Forelimb muscle (tissue), 1 donor: ENCODE measurements at places on chromosomes 13 and 19. TPM values are rescaled to one million over a fixed set of nuclear protein-coding genes. Genes with fewer than 3 reads are reported as not detected.

GRIN3B gene
- 0.13 TPM for polyA plus RNA-seq

CYP2A6 gene
- polyA plus RNA-seq = 0.29 TPM

CALR3 gene
- not detected for polyA plus RNA-seq

CEBPA gene
- 4.4 TPM for polyA plus RNA-seq

CCDC70 gene
- not detected for polyA plus RNA-seq

FBXO27 gene
- polyA plus RNA-seq = 2.2 TPM

OR7C1 gene
- polyA plus RNA-seq = 0.11 TPM

RYR1 gene
- polyA plus RNA-seq = 572 TPM

ZNF223 gene
- 4.7 TPM for polyA plus RNA-seq

FFAR2 gene
- 0.09 TPM for polyA plus RNA-seq

KLK15 gene
- not detected for polyA plus RNA-seq

RNF6 gene
- polyA plus RNA-seq = 35.4 TPM

GRCh38 chr19:3095441-3096191 is 1.5 kb downstream of the GNA11 start:
- DNase-seq = no peak

- no peak for DNase-seq
Observed at GRCh38 chr13:39815345-39816111, 160.1 kb downstream of the COG6 start.

GRCh38 chr13:41751277-41751676 is 209.6 kb downstream of the VWA8 start:
- DNase-seq = peak; percentile 20

- DNase-seq = no peak
Observed at GRCh38 chr13:68509734-68510621, 1279.8 kb upstream of the PCDH9 start.

DNA sequence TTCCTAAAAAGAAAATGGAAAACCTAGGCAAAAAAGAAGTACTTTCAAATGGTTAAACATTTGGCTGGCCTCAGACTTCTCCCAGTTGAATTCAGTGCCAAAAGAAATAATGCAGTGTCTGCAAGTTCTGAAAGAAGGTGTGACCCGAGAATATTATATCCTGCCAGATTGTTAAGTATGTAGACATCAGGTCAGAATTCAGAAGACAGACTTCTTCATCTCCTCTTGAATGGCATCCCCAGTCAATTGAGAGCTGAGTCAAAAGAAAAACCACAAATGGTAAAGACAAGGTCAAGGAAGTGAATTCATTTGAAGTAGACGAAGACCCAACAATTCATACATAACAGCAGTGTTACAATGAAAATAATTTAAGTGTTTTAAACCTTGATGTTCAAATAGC is 194.5 kb downstream of the NBEA start:
- no peak for DNase-seq

GRCh38 chr13:73429701-73430100 is 370.9 kb downstream of the KLF5 start:
- DNase-seq = no peak

GRCh38 chr13:96172066-96172465 is 82.2 kb downstream of the HS6ST3 start:
- DNase-seq = no peak

DNA sequence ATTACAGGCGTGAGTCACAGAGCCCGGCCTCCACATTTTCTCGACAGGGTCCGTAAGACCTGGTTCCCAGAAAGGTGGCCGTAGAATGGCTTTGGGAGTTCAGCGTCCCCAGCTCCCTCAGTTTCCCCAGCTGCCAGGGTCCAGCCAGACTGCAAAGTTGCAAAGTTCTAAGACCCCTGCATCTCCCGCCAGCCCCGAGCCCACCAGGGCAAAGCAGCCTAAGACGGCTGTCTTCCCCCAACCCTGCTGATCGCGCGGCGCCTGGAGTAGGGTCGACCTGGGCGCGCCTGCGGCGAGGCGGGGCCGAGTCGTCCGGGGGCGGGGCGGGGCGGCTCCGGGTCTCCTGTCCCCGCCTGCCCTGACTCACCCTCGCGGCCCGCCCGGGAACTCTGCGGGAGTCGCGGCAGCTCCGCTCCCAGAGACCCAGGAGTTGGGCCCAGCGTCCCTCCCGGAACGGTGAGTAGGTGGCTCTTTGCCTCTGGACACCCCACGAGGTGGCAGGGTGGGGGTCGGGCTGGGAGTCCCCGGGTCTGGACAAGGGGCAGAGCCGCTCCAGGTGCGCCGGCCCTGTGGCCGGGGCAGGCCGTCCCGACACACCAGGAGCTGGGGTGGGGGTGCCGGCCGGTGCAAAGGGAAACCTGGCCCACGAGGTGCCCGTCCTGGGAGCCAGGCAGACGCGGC is at the start of gene LRRC8E:
Gene LRRC8E, plus strand, starts transcription at position 366 of the 681 bp plus-strand sequence. CDS start 7,094 bp downstream, outside the sequence.
- no peak for DNase-seq

DNA sequence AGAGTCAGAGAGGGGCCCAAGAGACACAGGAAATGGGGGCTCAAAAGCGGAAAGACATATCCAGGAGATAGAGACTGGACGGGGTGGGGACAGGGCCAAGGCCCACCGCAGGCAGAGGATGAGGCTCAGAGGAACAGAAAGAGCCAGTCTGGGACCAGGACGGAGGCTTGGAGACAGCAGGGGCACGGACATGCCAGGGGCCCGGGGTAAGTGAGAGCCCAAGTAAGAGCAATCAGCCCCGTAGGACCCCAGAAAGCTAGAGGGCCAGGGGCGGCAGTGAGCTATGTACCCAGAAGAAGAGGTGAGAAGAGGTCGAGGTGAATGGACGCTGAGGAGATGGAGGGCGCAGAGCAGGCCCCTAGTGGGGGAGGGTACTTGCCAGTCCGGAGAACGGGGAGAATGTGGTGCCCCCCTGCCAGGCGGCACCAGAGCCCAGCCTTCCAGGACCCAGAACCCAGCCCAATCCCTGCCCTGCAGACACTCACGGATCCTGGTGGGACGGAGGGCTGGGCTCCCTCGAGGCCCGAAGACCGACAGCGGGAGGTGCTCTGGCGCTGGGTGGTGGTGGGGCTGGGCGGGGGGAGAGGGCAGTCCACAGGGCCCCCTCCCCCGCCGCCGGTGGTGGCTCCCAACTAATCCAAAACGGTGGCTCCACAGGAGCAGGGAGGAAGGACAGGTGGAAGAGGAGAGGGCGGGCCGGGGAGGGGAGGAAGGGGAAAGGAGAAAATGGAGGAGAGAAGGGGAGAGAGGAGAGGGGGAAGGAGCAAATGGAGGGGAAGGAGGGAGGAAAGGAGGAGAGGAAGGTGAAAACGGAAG is 1.0 kb downstream of the GRIK5 start:
- no peak for DNase-seq

GRCh38 chr19:3821156-3821555 is 35.0 kb upstream of the MATK start:
- no peak for DNase-seq

GRCh38 chr13:95087746-95088305 is 213.4 kb downstream of the ABCC4 start:
- no peak for DNase-seq

- DNase-seq = no peak
Observed at GRCh38 chr19:32061315-32061714, 284.1 kb upstream of the ZNF507 start.

DNA sequence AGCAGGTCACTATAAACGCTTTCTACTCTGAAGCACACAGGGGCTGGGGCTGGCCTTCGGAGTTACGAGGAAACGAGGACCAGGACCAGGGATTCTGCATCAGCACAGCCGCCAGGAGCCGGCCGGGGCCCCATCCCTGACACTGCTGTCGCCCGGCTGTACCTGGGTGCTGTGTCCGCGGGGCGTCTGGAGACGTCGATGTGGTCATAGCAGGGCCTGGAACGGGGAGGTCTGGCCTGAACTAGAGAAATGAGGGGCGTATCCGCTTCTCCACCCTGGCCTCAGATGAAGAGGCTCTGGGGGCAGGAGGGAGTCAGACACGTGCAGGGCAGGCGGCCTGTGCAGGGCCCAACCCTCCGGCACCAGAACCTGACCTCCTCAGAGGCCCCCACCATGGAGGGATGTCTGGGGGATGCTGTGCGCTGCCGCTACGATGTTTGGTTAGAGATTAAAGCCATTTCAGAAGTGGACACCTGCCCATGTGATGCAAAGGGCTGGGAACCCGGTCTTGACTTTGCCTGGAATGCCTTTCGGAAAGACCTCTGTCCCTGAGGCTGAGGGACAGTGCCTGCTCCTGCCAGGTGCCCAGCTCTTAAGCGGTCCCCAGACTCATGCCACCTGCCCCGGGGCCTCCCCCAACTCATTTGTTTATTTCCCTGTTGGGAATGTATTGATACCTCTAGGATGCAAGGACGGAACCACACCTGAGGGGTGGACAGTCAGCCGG is 21.4 kb downstream of the GAS6 start:
- DNase-seq = no peak

- DNase-seq = no peak
Observed at GRCh38 chr13:93635616-93636032, 409.0 kb downstream of the GPC6 start.

- no peak for DNase-seq
Observed at GRCh38 chr19:604355-604754, 14.7 kb downstream of the HCN2 start.

DNA sequence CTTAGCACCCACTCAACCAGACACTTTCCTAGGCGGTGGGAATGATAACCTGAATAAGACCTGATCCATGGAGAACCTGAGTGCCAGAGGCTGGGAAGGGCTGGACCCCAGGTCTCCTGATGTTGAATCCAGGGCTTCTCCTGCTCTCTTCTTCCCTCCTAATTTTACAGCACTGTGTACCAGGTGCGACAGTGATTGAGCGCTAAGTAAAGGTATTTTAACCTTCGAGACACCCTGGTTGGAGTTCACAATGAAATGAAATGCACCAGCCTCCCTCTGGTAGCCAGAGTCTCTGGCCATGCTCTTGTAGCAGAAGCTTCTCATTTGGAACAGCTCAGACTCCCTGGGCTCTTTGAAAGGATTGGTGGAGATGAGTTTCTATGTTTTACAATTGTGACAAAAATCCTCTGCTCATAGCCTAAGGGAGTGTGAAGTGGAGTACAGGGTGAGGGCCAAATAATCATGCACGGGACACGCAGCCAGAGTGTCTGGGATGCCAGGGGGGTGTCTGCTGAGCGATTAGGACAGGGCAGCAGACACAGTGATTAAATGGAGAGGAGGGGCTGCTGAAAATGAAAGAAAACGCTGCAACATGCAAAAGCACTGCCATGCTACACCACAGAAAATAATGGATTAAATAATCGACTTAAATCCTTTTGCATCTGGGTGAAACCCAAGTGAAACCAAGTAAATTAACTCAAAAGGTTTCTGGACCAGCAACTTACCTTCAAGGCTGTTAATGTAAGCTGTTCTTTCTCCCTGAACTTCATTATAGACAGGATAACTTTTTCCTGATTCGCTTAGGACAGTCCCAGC is 83.8 kb downstream of the FAM216B start:
- DNase-seq = no peak

- peak; percentile 64 for DNase-seq
Observed at GRCh38 chr13:103883164-103883563, 816.9 kb upstream of the SLC10A2 start.

DNA sequence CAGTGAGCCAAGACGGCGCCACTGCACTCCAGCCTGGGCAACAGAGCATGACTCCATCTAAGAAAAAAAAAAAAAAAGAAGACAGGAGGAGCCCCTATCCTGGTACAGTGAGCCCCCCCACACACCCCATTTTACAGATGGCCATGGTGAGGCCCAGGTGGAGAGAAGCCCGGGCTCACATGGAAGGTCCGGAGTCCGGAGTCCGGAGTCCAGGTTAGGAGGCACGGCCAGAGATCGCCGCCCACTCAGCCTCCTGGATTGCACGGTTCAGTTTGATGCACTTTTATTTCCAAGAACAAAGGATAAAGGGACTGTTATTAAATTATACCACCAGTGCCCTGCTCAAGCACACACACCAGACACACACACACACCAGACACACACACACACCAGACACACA is 11.3 kb upstream of the BTBD2 start:
- no peak for DNase-seq

- DNase-seq = no peak
Observed at GRCh38 chr13:85287528-85287927, 511.7 kb downstream of the SLITRK6 start.

- DNase-seq = peak; percentile 93
Observed at GRCh38 chr13:73765651-73766384, 368.4 kb downstream of the KLF12 start.

GRCh38 chr13:107104631-107105030 is 536.7 kb upstream of the ARGLU1 start:
- DNase-seq = no peak
